ENCODE measurements at places on chromosomes 1 and 21.

- DNase-seq: no peak
Measured at GRCh38 chr1:15459771-15460707, 3.5 kb downstream of the CELA2A start.

DNA sequence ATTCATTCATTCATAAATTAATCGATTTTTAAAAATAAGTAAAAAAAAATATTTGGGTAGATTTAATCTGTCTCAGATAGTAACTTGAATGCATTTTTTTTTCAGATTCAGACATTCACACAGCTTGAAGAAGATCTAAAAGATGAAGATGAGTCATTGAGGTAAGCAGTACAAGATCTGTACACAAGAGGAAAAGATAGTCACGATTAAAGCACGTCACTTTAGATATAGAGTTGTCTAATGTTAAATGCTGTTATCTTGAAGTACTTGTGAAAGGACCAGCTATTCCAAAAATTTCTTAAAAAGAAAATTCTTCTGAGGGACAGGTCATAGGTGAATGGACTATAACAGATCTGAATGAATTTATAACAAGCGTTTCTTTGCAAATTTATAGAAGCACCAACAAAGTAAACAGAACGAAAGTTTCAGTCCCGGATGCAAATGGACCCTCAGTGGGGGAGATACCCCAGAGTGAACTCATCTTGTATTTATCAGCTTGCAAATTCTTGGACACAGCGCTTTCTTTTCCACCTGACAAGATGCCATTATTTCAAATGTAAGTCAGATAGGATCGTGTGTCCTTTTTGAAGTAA lies 31.2 kb upstream of the MORC3 start:
- DNase-seq: no peak

- peak; percentile 74 for DNase-seq
Measured at GRCh38 chr1:3453203-3453761, 1.2 kb upstream of the ARHGEF16 start.

DNA sequence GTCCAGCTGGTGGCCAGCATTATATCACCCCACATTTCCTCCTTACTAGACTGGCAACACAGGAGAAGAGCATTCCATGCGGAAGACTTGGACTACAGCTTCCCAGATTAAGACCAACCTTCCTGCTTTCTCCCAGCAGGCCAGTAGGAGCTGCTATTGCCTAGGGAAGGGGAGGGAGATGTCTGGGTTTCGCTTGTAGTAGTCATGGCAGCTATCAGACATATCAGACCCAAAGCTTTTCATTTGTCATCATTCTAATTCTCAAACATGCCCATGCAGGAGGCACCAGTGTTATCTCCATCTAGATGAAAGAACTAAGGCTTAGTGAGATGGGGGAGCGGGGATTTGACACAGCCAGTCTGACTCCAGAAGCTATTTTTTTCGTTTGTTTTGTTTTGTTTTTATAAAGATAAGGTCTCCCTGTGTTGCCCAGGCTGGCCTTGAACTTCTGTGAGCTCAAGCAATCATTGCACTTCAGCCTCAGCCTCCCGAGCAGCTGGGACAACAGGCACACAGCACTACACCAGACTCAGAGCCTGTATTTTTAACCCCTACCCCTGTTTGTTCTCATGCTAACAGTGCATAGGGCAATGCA lies 4.5 kb downstream of the PLA2G2A start:
- DNase-seq: no peak

- no peak for DNase-seq
Measured at GRCh38 chr1:159179906-159180305, 8.5 kb downstream of the CADM3 start.

GRCh38 chr21:45424854-45425795 lies 20.2 kb downstream of the COL18A1 start:
- no peak for DNase-seq

DNA sequence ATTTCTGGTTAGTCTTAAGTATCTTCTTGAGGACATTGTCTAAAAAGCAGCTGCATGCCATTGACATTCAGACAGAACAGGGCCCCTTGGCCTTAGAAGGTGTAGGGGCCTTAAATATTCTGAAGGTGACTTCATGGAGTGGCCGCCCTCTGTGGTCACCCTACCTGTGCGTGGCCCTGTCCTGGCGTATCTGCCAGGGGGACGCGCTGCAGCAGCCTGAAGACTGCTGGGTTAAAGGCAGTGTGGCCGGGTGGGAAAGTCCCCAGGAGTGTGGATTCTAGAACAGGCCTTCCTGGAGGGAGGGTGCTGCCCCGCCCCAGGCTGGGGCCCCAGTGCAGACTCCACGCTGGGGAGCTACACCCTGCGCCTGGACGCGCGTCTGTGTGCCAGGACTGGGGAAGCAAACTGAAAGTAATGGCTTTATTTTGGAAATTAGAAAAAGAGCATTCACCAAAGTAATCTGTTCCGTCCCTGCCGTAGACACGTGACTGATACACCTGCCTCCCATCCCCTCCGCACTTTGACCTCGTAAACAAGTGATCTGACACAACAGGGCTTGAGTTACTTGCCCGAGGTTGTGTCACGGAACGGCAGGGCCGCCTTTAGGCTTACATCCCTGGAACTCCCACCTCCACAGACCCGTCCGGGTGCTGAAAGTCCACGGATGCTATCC lies 1.8 kb downstream of the AGPAT3 start:
- DNase-seq: peak; percentile 8

- DNase-seq: no peak
Measured at GRCh38 chr1:38132681-38133080, 86.1 kb upstream of the POU3F1 start.
